ENCODE measurements at places on chromosomes 4 and X. TPM values are rescaled to one million over a fixed set of nuclear protein-coding genes. Genes with fewer than 3 reads are reported as not detected.

MAP7D2 gene
- polyA plus RNA-seq = 0.08 TPM

ZNF157 gene
- polyA plus RNA-seq = not detected

RBM41 gene
- 1.5 TPM for polyA plus RNA-seq

SOWAHB gene
- polyA plus RNA-seq = not detected

NPY2R gene
- not detected for polyA plus RNA-seq

NAP1L2 gene
- 0.13 TPM for polyA plus RNA-seq

DMRTC1B gene
- polyA plus RNA-seq = not detected

SPP1 gene
- polyA plus RNA-seq = not detected

UGT2B11 gene
- not detected for polyA plus RNA-seq

DNA sequence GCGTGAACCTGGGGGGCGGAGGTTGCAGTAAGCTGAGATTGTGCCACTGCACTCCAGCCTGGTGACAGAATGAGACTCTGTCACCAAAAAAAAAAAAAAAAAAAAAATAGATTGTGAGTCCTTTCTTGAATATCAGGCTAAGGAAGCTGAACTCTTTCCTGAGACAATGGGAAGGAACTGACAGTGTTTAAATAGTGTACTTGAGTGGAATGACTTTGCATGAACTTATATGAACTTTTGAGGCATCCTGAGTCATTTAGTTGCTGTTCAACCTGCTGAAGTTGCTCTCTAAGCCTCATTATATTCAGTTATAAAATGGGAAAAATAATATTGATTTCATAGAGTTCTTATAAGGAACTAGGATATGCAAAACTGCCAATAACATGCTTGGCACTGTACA lies 79.3 kb upstream of the LIMCH1 start:
- DNase-seq = no peak

DNA sequence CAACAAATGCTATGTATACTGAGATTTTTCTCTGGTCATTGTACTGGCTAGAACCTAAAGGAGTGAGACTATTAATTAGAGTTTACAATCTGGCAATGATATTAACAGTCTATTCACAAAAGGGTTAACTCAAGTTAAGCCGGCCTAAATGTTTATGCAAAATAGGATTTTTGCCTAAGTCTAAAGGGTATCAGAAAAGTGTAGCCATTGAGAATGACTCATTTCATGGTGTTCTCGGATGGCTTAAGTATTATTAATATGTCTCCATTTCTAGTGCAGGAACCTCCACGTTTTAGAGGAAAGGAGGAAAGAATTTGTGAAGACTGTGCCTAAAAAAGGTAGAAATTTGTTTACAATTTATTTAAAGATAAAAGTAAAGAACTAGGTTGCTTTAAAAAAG lies 29.8 kb downstream of the DYNLT3 start:
- DNase-seq = no peak

DNA sequence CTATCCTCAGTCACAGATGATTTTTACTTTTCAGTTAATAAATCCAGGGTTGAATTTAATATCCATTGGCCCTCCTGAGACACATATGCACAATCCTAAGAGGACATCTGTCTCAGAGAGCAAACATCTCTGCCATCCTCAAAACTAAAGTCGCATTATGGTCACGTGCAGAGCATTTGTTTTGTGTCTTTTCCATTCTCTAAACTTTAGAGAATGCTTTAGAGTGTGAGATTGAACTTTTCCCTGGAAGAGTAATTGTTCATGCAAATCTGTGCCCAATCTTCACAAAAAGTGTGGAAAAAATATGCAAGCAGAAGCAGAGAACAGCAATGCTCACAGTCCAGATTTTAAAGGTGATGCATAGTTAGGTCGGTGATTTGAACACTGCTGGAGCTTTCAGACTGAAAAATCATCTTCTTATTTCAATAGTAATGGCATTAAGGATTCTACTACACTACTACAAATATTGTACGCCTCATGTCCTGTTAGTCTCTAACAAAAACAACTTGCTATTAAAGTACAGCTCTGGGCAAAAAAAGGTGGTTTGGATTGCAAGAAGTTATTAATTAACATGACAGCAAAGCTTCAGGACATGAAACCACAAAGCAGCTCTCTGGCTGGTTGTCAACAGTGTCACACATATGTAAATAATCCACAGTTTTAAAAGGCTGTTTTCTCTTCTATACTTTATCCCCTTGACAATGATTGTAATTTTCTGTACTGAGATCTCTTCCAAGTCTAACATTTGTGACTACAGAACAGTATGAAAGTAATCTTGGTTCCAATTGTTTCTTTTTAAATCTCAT lies 19.9 kb downstream of the DCHS2 start:
- DNase-seq = no peak

DNA sequence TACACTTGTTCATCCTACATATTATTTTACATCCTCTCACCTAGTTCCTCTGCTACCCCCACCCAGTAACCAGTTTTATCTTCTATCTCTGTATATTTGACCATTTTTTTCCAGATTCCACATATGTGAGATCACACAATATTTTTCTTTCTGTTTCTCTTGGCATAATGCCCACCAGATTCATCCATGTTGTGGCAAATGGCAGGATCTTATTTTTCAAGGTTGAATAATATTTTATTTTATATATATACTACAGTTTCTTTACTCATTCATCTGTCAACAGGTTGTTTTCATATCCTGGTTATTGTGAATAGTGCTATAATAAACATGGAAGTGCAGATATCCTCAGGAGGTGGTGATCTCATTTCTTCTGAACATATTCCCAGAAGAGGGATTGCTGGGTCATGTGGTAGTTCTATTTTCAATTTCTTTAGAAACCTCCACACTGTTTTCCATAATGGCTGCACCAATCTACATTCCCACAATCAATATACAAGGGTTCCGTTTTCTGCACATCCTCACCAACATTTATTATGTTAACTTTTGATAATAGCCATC lies 48.2 kb downstream of the THAP9 start:
- peak; percentile 76 for DNase-seq

- peak; percentile 44 for DNase-seq
These were observed 163.1 kb downstream of the SMARCA1 start for GRCh38 chrX:129360175-129360574.

DNA sequence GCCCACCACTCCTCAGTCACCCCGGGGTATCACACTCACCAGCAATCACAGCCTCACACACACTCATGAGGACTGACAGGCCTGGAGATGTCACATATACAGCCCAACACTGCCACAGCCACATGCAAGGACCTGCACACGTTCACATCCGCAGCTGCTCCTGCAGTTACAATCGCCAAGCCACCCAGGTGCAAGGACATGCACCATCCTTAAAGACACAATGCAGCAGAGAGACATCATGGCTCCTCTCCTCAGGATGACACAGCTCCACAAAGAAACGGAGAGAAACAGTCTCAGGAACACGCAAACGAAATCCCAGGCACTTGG lies 1.1 kb downstream of the PCSK1N start:
- DNase-seq = no peak

DNA sequence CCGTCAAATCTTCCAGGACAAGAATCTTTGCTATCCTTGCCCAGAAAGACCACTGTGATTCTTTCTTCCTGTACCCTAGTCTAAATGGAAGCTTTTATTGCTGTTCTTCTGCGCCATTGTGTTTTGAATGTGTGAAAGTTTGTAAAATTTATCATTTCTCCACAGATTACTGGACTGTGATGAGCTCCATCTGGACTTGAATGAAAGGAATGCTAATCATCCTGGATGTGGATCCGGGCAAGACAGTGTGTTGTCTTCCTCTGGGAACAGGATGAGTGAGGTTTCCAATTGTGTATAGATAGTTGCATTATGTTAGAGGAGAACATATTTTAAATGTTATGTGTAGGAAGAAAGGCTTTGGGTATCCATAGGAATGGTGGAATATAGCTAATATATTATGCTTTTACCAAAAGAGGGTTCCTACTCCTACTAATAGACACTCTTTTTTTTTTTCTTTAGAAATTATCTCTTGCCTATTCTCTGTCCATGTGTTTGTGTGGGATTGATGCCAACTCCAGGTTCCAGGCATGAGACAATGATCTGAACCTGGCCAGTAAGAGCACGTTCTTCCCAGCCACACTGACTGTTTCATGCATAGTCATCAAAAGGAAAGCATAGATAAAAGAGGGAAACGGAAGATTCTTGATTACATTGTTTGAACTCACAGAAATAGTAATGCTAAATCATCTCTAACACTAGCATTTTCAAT lies 803.6 kb upstream of the ADGRL3 start:
- no peak for DNase-seq

DNA sequence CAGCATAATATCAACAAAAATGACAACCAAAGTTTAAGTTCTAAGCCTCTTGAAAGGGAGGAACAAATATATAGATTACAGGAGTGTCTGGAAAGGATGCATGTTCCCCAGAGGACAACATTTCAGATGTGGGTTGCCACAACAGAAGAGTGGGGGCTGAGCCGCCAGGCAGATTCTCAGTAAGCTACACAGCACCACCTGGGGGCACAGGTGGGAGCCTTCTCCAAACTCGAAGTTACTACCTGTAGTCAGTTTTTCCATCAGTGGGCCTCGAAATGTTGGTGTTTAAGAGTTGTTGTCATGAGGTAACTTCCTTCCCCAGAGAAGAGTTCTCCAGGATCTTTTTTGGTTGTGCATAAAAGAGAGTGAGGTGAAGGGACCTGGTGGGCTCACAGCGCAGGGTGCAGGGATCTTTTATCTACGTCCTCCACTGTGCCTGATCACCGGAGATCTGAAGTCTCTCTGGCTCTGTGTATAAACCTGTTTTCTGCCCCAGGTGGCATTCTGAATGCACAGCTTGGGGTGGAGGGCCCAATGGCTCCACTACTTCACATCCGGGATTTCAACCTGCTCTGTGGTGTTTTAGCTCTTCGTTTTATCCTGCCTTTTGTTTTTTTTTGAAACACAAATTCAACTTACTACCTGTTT lies 58.4 kb upstream of the STS start:
- DNase-seq = no peak

- no peak for DNase-seq
These were observed 1035.6 kb downstream of the C4orf33 start for GRCh38 chr4:130131536-130131935.

DNA sequence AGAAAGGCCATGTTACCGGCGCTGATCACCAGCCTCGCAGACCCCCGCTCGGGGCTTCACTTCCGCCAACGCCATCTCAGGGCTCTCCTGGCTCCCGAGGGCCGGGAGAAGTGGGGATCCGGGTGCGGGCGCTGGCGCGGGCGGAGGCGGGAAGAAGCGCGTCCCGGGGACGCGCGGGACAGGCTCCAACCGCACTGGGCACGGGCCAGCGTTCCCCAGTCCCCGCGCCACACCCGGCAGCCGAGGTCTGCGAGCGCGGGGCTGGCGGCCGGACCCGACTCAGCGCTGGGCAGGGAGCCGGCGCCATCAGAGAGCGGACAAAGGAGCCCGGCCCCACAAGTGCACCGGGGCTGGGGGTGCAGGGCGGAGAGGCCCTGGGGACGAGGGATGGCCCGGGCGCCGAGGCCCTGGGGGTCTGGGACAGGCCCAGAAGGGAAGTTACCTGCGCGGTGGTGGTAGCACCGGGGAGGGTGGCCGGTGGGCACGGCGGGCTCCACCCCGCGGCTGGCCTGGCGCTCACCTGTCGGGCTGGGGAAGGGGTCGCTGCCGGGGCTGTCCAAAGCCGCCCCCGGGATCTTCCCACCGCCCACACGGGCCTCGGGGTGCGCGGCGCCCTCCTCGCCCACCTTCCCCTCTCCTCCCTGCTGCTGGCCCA lies 449 bp downstream of the CTPS2 start:
- peak; percentile 1 for DNase-seq

DNA sequence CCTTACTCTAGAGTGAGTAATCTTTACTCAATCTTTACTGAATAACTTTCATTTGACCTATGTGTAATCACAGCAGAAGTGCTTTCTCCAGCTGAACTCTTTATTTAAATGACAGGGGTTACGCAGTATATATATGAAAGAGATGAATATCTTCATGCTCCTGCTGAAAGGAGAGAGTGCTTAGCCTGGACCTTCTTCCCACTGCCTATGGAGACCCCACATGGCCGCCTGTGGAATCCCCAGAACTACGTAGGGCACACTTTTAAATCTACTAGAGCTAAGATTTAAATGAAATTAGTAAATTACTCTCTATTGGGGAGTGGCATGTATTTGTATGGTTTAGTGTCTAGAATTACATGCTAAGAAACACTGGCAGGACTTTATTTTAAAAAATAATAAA lies 391.2 kb downstream of the ANKRD50 start:
- DNase-seq = no peak

GRCh38 chr4:62627141-62627540 lies 1427.0 kb downstream of the ADGRL3 start:
- DNase-seq = no peak

- no peak for DNase-seq
These were observed 4.8 kb downstream of the NOCT start for GRCh38 chr4:139020384-139020783.

- no peak for DNase-seq
These were observed 223.1 kb upstream of the LEF1 start for GRCh38 chr4:108391701-108392455.

DNA sequence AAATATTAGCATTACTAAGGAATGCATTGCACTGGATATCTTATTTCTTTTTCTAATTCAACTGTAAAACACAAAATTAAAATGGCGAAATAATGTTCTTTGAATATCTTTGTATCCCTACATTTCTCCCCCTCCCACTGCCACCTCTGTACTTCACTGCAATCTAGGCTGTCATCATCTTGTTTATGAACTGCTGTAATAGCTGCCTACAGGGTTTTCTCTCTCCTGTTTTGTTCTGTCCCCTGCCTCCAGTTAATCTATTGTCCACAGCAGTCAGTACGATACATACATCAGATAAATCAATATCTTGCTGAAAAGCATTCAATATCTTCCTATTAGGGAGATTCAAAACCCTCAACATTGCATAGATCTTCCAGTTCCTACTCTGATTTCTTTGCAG lies 528.4 kb downstream of the KCNIP4 start:
- DNase-seq = no peak

DNA sequence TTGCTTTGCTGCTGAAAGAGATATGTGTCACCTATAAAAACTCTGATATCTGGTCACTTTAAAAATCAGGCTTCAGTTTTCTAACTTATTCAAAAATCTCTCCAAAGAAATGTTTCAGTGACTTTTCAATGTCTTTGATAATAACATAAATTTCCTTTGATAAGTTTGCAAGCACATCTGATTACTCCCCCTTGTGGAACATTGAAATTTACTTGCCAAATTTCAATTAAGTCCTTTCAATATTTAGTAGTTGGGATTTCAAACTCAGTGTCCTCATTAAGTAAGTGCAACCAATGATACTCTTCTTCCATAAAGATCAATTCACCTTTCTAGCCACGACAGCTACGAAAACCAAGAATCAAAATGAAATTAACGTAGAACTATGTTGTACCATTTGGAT lies 151.3 kb upstream of the FAM47C start:
- DNase-seq = no peak

GRCh38 chr4:179624768-179625181 lies 2182.5 kb upstream of the AGA start:
- DNase-seq = no peak

GRCh38 chr4:56311299-56311975 lies 75.9 kb downstream of the AASDH start:
- DNase-seq = no peak

GRCh38 chrX:25507801-25508200 lies 492.0 kb upstream of the ARX start:
- no peak for DNase-seq

Measured in endothelial cell of umbilical vein (primary cell).